ENCODE measurements at places on chromosomes 4 and X.

DNA sequence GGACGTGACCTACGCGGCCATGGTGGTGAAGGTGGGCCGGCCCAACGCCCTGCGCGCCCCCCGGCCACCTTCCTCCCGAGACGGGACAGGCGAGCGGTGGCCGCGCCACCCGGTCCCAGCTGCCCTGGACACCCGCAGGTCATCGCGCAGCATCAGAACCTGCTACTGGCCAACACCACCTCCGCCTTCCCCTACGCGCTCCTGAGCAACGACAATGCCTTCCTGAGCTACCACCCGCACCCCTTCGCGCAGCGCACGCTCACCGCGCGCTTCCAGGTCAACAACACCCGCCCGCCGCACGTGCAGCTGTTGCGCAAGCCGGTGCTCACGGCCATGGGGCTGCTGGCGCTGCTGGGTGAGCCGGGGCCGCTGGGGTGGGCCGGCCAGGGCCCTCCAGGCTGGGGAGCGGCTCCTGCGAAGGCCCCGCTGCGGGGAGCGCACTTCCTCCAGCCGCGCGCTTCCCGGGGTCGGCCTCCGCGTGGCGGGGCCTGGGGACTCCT, 9.0 kb upstream of the SLC26A1 start:
- DNase-seq, result no peak

- peak; percentile 33 for DNase-seq
Observed at GRCh38 chr4:94635177-94635576, 122.6 kb upstream of the BMPR1B start.

DNA sequence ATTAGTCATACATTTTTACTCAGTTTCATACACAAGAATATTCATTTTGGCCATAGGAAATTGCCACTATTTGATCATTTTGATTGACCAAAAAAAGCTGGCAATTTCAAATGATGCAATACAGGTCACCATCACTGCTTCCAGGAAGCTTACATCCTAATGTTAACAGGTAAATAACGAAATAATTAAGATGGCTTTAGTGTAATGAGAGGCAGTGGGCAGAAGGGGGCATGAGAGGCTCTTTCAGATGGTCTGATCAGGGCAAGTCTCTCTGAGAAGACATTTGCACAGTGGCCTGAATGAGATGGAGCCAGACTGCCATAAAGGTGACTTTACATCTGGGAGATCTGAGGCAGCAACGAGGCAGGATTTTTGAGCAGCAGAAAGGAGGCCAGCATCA, 170.7 kb downstream of the SLIT2 start:
- DNase-seq, result peak; percentile 73

- DNase-seq, result peak; percentile 71
Observed at GRCh38 chr4:157115613-157116335, 39.8 kb downstream of the GLRB start.

DNA sequence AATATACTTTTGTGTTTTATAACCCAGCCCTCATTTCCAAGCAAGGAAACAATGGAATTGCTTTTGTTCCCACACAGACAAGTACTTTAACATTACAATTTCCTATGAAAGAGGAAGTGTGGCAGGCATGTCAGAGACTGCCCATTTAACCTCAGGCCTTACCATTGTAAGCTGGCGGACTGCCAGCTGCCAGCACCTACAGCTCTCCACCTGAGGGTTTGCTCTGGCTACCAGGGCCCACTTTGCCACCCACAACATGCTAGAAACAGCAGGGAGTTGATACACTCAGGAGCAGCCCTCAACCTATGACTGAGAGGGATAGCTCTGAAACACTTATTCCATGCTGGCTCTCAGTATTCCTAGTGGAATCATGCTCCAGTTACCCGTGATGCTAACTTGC, 152.3 kb upstream of the PRDX4 start:
- no peak for DNase-seq

- DNase-seq, result no peak
Observed at GRCh38 chr4:97548186-97548585, 595.1 kb downstream of the STPG2 start.

GRCh38 chr4:149017002-149017734, 575.0 kb upstream of the NR3C2 start:
- no peak for DNase-seq

GRCh38 chr4:34466411-34466810, 1777.9 kb downstream of the ARAP2 start:
- no peak for DNase-seq

DNA sequence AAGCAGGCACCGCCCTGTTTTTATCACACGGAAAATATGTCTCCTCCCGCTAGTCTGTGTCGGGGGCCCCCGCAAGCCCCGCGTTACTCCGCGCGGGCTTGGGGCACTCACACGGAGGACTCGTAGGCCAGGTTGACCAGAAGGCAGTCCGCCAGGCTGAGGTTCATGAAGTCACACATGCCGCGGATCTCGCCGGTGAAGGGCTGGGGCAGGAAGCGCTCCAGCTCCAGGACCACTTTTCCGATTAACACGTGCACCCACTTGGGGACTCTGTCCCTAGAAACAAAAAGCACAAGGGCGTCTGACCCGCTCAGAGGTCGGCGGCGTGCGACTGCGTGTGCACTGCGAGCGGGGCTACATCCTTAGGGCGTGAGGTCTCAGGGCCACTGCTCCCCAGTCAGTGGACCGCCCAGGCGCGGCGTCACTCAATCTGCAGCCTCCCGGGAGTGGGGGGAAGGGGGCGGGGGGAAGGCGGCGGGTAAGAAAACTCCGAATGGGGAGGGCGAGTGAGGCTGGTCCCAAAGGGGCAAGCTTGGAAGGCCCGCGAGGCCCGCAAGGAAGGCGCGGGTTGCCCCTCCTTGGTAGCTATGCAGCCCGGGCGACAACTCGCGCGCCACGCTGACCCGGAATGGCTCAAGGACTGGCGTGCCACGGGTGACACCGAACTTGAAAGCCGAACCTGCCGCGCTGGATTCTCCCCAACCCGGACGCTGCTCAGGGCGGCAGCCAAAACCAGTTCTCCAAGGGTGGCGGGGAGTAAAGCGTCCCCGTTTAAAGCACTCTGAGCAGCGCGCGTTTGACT, 722 bp downstream of the NAAA start:
- DNase-seq, result peak; percentile 56

DNA sequence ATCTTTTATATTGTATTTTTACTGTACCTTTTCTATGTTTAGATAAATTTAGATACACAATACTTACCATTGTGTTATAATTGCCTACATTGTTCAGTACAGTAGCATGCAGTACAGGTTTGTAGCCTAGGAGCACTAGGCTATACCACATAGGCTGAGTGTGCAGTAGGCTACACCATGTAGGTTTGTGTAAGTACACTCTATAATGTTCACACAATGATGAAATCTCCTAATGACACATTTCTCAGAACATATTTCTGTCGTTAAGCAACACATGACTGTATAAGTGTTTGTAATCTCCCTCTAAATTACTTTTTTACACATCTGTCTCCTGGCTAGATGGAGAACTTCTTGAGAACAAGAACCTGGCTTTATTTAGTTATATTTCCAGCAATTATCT, 40.3 kb downstream of the UCHL1 start:
- DNase-seq, result no peak

All from cardiac fibroblast (primary cell).